ENCODE measurements at places on chromosomes 5 and 9.

GRCh38 chr5:123098767-123099513 lies 9.9 kb downstream of the PRDM6 start:
- DNase-seq = no peak

DNA sequence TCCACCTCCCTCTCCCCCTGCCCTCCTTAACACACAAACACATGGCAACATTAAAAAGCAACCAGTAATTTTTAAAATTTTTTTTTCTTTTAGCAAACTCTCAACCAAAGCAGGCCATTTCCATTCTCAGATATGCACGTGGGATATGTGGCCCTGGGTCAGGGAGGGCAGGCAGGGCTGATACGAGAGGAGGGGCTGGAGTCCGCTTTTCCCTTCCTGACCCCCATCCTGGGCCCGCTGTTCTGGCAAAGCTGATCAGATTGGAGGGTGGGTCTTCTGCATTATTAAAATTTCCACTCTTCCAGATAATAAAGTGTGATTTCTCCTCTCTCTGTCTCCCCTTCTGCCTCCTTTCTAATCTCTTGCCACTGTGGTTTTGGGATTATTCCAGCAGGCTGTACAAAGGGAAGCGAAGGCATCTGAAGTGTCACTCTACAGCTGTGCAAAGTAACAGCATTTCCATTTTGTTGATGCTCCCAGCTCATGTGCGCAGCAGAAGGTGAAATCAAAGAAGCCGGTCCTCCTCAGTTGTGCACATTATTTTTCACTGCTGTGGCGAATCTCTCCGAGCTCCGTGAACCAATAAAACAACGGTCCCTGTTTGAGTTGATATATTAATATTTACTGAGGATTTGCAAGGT lies 12.0 kb downstream of the IRX1 start:
- no peak for DNase-seq

DNA sequence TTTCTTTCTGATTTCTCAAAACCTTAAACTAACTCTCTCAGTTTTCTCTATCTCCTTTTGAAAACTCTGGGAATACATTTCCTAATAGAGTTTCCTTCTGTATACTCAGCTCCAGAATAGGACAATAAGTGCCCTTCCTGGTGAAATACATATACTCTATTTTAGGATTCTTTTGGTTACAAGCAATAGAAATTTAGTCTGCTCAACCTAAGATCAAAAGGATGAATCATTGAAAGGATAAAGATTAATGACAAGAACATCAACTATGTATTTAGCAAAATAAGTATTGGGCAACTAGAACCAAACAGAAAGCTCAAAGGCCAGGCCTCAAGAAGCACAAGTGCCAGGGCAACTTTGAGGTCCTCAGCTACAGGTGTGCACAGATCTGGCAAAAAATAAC lies 127.1 kb downstream of the ADAMTSL1 start:
- no peak for DNase-seq

- DNase-seq = peak; percentile 83
These were observed 54.7 kb downstream of the DPYSL3 start for GRCh38 chr5:147454996-147455677.

DNA sequence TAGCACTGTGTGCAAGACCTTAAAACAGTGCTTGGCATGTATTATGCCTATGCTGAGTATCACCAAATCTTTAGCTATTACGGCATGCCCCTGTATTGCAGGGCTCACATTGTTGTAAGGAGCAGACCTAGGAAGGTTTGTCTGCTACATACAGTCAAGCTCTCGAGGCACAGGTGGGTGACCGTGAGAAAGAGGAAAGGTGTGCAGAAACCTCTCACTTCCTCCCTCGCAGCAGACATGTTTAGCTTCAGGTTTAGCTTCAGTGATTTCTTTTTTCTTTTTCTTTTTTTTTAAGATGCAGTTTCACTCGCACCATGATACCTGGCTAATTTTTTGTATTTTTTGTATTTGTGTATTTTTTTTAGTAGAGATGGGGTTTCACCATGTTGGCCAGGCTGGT lies 275.8 kb upstream of the RIOK2 start:
- no peak for DNase-seq

- DNase-seq = no peak
These were observed 334.1 kb upstream of the CD180 start for GRCh38 chr5:67530609-67531255.

- no peak for DNase-seq
These were observed 60.5 kb downstream of the ACER2 start for GRCh38 chr9:19469271-19469670.

DNA sequence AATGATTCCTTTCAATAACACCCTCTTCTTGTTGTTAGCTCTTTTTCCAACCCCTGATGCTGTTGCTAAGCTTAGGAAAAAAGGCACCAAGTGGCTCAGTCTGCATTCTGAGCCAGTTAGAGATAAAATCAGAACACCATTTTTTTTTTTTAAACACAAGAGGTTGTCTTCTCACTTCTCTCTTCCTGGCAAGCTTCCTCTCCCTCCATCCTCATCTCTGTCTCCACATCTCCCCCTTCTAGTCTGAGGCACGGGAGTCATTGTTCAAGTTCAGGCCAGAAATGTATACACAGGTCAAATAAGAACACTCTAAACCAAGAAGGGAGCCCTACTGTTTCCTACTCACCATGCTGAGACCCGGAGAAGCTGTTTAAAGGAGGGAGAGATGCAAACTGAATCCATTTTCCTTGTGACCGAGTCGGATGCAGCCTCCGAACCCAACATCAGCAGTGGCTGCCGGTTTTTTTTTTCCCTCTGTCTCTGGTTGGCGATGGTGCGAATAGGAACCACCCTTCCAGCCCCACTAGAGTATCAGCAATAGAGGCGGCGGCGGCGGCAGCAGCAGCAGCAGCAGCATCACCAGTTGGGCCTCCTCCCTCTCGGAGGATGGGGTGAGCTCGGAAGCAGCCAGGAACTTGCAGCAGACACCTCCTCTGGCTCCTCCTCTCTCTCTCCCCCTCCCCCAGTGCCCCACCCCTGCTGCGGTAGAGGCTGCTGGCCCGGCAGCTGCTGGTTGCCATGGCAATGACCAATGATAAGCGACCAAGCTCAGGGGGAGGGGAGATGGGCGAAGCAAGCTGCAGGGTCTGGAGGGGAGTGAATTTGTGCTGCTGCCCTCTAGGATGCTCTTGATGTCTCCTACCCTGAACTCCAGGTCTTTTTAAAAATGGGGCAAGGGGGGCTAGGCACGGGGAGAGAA lies at the start of gene JAKMIP2:
Gene JAKMIP2 (minus strand): TSS at position 619 of the 919 bp plus-strand sequence. CDS start 110,922 bp downstream, outside the sequence.
- DNase-seq = peak; percentile 94

- DNase-seq = no peak
These were observed 9.4 kb downstream of the OR2K2 start for GRCh38 chr9:111320631-111321030.

GRCh38 chr5:150227606-150228273 lies 37.9 kb downstream of the SLC6A7 start:
- no peak for DNase-seq

Data from astrocyte of the spinal cord (primary cell).